Mammary microvascular endothelial cell (primary cell): ENCODE measurements at places on chromosomes 13 and 19. TPM values are rescaled to one million over a fixed set of nuclear protein-coding genes. Genes with fewer than 3 reads are reported as not detected.

PTH2 gene
- not detected in 2 replicates for total RNA-seq

CGB7 gene
- total RNA-seq, result 0.53 TPM in 1 of 2 replicates, not detected in the other

DNAJB1 gene
- 72.9 and 73.2 TPM in 2 replicates for total RNA-seq

PLPP2 gene
- 15.1 and 17.9 TPM in 2 replicates for total RNA-seq

ZFP30 gene
- 6.1 and 12.3 TPM in 2 replicates for total RNA-seq

ZBTB7A gene
- 28.0 and 33.6 TPM in 2 replicates for total RNA-seq

OLFM2 gene
- not detected in 2 replicates for total RNA-seq

SYT5 gene
- total RNA-seq, result not detected in 2 replicates

ELSPBP1 gene
- total RNA-seq, result not detected in 2 replicates

ZNF264 gene
- 19.5 and 20.9 TPM in 2 replicates for total RNA-seq

RUBCNL gene
- total RNA-seq, result not detected in 2 replicates

GJB6 gene
- total RNA-seq, result not detected in 2 replicates

SIGLEC9 gene
- not detected in 2 replicates for total RNA-seq

LRRC8E gene
- total RNA-seq, result 1.00 and 1.4 TPM in 2 replicates

BCKDHA gene
- total RNA-seq, result 34.5 and 36.2 TPM in 2 replicates

IGFL1 gene
- total RNA-seq, result not detected in 2 replicates

SMIM44 gene
- total RNA-seq, result not detected in 2 replicates

MTIF3 gene
- total RNA-seq, result 40.0 and 83.2 TPM in 2 replicates

SWSAP1 gene
- total RNA-seq, result 2.5 and 3.9 TPM in 2 replicates

NMRK2 gene
- not detected in 2 replicates for total RNA-seq

AMER2 gene
- not detected in 2 replicates for total RNA-seq

EFNB2 gene
- 28.6 and 28.7 TPM in 2 replicates for total RNA-seq

RAVER1 gene
- total RNA-seq, result 43.6 and 45.8 TPM in 2 replicates

FXYD1 gene
- not detected in 2 replicates for total RNA-seq

PEAK3 gene
- total RNA-seq, result not detected in 2 replicates

PIK3R2 gene
- 2.2 and 7.3 TPM in 2 replicates for total RNA-seq

VMAC gene
- total RNA-seq, result 2.8 and 3.0 TPM in 2 replicates

C2CD4C gene
- total RNA-seq, result under 0.01 and 0.10 TPM in 2 replicates

VRK3 gene
- total RNA-seq, result 27.2 and 28.0 TPM in 2 replicates
